ENCODE measurements at places on chromosomes 12 and 14.

- no peak for DNase-seq
Observed at GRCh38 chr12:11798856-11799501, 149.5 kb downstream of the ETV6 start.

- DNase-seq = no peak
Observed at GRCh38 chr14:62030387-62030786, 268.2 kb downstream of the SNAPC1 start.

DNA sequence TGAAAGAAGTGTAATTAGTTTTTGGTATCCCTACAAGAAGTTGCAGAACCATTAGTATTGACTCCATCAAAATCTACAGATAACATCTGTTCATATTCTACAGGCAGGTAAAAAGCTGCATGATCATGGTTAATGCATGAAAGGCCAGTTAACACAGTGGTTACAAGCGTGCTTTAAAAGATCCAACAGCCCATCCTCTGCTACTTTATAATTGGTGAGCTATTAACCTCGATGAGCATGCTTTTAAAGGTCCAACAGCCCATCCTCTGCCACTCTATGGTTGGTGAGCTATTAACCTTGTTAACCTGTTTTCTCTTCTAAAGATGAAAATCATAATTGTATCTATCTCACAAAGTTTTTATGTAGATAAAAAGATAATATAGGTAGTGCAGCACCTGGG is 289.3 kb downstream of the DUSP6 start:
- DNase-seq = no peak

DNA sequence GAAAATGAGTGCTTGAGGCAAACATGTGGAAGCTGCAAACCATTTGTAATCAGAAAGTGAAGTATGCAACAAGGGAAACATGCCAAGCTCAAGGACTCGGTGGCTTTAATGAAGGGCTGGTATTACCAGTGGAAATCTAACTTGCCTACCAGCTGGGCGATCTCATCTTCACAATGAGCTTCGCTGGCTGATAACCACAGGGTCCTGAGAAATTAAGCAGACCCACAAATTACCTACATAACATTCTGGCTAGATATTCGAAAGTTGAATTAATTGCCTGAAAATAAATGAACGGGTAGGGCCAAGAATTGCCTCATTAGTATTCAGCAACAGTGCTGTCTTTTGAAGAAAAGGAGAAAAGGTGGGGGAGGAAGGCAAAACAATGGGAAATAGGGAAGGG is 439.4 kb downstream of the PDZRN4 start:
- no peak for DNase-seq

DNA sequence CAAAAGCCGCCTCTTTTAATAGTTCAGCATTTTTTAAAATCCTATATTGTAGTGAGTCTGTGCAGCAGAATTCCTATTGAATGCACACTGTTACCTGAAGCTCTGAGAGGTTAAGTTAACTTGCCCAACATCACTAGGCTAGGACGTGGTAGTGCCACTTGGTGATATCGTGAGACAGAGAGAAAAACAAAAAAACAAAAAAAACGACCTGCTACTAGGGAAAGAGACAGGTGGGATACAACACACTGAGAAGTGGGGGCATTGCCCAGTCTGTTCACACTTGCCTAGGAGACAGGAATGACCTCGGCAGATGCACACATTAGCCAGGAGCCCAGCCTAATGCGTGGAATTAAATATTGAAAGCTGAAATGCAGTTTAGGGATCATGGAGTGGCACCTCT is 129.7 kb upstream of the CCND2 start:
- DNase-seq = peak; percentile 48

DNA sequence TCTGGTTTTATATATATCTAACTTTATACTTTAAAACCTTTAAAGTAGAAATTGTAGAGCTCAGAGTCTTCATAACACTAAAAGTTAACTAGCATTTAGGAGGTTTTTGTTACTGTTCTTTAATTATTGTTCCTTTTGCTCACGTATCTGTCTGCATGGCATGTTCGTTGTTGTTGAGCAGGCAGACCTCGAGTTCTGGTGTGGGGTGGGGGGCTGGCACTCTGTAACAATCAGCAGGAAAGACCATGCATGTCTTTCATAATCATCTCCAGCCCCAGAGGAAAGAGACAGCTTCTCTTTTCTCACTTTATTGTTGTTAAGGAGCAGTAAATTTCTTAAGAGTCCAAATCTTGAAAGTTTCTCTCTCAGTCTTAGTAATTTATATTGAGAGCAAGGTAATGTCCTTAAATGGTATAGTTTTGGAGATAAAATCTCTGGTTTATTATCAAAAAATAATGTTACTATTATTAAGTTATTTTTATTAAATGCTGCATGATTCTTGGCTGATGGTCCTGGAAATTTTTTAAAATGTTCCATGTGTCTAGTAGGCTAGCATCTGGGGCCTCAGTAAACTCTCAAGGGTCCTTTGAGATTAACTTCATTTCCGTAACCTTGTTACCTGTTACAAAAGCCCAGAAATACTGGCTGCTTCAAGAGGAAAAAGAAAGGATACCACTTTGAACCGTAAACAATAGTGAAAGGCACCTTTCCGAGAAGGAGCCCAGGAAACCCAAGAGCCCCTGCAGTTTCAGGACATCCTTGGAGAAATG is 30.3 kb downstream of the CKB start:
- DNase-seq = no peak

DNA sequence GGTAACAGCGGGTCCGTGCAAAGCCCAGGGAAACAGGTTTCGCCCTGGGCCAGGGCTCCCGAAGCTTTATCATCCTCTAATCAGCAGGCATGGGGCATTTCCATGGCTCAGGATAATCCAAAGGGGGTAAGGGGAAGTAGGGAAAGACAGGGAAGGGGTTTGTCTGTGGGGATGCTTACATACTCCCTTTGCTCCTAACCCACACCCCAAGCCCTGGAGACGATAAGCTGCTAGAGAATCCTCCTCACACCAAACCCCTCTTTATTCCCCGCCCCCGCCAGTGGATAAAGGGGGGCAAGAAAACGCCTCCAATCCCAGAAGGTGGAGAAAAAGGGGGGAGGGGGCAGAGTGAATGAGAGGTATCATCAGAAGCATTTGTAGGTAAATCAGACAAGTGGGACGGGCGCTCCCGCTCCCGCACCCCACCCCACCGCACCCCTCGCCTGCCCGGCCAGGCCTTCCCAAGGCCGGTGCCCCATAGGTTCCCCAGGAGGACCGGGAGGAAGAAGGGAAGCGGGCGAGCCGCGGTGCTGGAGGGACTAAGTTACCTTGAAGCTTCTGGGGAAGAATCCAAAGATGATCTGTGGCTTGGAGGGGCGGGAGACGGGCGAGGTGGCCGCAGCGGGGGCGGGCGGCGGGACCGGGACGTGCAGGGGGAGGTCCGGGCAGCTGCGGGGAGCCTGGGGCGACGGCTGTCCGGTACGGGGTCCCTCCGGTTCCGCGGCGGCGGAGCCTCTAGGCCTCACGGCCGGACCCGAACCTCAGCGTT is 762 bp downstream of the PPP2R5E start:
- DNase-seq = no peak

DNA sequence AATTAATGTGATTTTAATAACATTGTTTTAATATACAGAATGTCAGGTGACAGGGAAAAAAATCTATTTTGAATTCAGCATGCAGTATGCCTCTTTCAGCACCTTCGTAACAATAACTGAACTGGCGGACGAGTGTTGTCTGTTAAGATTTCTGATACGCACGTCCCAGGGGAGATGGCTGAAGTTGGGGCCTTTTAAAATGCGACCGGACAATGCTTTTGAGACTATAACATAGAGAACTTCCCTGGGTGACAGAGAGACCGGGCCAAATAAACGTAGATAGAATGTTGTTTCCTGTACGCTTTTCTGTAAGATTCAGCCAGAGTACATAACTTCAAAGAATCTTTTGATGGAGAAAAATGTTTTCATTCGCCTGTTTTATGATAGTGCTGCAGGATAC is 239.7 kb downstream of the EGLN3 start:
- DNase-seq = no peak

DNA sequence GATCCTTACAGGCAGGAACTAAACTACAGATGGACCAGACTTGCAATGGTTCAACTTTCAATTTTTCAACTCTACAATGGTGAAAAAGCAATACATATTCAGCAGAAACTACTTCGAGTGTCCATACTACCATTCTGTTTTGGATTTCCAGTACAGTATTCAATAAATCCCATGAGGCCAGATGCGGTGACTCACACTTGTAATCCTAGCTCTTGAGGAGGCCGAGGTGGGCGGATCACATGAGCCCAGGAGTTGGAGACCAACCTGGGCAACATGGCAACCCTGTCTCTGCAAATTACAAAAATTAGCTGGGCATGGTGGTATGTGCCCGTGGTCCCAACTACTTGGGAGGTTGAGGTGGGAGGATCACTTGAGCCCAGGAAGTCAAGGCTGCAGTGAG is 336.1 kb downstream of the MED13L start:
- DNase-seq = no peak

- DNase-seq = no peak
Observed at GRCh38 chr14:56543436-56543835, 36.2 kb upstream of the TMEM260 start.

DNA sequence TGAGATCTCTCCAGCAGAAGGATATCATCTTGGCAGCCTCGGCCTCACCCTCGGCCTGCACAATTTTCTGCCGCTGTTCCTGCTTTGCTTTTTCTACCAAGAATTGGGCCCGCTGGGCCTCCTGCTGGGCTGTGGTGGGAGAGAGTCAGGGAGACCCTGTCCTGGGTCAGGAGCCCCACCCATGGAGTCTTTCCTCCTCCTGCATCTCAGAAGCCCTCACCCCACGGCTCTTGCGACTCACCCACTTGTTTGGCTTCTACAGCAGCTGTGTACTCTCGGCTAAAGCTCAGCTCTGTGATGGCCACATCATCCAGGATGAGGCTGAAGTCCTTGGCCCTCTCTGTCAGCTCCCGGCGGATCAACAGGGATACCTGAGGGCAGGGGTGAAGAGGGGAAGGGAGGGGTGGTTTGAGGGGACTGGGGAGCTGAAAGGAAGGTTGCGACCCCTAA is 2.8 kb downstream of the PHB2 start:
- no peak for DNase-seq

DNA sequence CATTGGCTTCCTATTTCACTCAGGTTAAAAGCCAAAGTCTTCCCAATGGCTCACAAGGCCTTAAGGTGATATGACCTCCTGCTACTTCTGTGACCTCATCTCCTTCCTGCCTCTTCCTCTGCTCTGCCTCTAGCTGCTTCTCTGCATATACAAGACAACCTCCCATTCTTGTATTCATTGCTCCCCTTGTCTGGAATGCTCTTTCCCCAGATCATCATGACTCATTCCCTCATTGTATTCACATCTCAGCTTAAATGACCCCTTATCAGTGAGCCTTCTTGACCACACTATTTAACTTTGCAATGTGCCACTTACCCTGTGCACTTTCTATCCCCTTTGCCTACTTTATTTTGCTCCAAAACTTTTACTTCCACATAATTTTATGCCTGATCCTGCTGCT is 90.2 kb downstream of the PPP1R12A start:
- no peak for DNase-seq

GRCh38 chr12:62716866-62717525 is 218.0 kb downstream of the PPM1H start:
- no peak for DNase-seq

DNA sequence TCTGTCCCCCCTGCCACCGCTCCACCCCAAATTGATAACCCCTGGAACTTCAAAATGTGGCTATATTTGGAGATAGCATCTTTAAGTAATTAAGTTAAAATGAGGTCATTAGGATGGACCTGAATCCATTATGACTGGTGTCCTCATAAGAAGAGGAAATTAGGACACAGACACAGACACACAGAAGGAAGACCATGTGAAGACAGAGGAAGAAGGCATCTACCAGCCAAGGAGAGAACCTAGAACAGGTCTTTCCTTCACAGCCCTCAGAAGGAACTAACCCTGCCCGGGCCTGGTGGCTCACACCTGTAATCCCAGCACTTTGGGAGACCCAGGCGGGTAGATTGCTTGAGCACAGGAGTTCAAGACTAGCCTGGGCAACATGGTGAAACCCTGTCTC is 3.6 kb upstream of the HRK start:
- no peak for DNase-seq

DNA sequence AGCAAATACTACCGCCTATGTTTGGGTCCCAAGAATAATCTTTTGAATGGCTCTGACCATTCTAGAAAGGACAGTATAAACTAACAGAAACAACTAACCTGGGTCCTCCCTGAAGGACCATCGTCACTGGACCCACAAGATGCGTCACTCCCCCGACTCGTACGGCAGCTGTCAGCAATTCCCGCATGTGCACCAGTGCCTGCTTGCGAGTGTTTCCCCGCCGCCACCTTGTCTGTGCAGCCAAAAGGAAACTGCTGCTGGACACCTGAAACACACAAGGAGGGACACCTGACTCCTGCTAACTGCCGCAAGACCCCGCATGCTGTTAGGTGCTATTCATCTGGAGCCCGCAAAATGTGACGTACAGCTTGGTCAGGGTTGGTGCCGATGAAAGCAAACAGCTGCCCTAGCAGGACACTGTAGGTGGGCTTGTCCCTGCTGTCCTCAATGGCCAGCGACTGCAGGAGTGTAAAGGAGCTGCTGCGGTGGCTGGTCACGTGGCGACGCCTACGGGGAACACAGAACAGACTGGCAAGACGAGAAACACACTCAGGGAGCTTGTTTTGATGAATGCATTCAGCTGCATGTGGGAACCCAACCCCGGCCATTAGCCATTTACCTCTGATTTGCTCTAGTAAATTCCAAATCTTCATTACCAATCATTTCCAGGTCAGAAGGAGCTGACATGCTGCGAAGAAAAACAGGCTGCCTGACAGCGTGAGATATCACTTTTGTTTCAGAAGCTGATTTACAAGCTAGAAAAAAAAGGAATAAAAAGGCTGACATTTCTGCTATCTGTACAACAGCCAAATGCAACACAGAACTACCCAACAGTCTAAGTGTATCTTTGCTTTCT is 118.1 kb downstream of the TRAFD1 start:
- no peak for DNase-seq

DNA sequence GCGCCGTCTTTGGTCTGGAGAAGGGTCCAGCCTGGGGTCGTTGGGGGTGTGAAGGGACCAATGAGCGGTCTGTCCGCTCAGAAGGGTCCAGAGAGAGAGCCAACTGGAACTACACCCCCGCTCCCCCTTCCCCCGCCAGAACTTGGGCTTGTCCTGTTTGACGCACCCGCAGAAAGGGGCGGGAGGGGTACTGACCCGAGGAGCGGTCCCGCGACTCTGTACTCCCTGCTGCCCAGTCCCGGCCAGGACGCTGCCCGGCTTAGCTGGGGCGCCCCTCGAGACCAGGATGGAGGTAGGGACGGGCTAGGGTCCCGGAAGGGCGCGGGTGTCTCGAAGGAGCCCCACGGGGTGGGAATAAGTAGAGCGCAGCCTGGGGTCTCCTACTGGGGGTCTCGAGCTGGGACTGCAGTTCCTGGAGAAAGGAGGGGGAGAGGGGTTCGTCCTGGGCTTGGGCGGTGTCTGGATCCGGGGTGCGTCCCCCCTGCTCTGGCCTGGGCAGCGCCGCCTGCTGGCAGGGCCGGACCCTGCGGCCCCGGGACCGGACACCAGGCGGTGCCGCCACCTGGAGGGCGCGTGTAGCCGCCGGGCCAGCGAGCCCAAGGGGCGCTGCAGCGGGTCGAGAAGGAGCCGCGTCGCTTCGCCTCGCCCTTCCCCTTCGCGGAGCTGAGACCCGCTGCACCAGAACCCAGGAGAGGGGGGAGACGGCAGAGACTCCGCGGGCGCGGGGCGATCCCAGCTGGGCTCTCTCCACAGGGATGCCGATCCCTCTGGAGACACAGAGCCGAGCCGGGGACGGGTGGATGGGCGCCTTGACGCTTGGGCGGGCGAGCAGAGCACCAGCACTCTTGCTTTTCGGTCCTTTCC is 3.8 kb upstream of the CACNB3 start:
- DNase-seq = peak; percentile 82

- peak; percentile 56 for DNase-seq
Observed at GRCh38 chr14:65222440-65222858, 120.1 kb upstream of the MAX start.
